NCI-H1417 treated with DMSO at 0.1 percent for 48 hours (cell line): ENCODE measurements at places on chromosomes 2 and 18.

DNA sequence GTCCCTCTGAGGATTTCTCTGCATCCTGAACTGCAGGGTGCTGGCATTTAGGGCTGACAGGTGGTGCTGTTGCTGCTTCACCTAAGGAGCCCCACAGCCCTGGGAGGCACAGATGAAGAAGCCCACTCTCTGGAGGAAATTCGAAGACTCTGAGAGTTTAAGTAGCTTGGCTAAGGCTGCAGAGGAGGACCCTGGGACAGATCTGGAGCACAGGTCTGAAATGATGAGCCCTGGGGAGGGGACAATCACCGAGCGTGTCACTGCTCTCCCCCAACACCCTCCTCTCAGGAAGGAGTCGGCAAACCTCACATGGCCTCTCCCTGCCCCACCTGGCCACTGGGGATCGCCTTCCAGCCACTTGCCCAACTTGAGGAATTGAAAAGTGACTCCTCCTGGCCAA lies 18.6 kb downstream of the CYP27C1 start:
- DNase-seq, result no peak

DNA sequence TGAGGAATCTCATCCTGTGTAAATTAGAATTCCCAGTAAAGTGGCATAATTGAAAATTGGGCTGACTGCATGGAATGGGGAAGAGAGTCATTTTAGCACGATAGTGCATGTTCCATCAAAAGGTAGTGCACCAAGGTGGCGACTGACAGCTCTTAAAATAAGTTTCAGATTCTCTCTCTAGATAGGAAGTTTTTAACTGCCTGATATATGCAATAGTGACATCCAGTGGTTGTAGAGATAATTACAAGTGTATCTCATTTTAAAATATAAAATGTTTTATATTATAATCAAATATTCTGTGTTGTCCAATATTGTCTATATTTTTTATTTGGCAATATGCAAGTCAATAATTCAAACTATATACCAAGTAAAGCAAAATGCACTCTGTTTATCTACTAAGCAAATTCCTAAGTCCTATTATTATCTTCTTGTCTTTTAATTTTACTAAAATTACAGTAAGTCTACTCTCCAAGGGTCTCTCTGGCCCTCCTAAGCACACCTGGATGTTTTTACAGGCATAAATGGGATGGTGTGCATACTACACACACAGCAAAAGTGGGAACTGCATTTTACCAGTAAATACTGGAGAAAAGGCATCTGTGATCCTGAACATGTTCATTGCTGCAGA lies 397.7 kb upstream of the HNRNPA3 start:
- DNase-seq, result no peak

DNA sequence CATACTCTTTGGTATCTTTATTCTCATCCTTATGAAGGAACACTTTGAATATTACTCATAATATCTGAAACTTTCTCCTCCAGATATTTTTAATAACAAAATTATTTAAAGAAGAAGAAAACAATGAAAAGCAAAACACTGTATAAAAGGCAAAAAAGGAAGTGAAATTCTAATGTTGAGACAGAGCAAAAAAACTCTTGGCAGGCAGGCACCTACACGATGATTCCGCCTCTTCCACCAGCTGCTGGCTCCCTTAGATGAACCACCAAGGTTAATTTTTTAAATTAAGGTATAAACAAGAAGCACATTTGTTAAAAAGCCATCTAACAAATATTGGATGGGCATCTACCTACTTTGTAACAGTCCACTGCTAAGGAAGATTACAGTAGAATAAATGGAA lies 434.7 kb downstream of the EPHA4 start:
- DNase-seq, result no peak

DNA sequence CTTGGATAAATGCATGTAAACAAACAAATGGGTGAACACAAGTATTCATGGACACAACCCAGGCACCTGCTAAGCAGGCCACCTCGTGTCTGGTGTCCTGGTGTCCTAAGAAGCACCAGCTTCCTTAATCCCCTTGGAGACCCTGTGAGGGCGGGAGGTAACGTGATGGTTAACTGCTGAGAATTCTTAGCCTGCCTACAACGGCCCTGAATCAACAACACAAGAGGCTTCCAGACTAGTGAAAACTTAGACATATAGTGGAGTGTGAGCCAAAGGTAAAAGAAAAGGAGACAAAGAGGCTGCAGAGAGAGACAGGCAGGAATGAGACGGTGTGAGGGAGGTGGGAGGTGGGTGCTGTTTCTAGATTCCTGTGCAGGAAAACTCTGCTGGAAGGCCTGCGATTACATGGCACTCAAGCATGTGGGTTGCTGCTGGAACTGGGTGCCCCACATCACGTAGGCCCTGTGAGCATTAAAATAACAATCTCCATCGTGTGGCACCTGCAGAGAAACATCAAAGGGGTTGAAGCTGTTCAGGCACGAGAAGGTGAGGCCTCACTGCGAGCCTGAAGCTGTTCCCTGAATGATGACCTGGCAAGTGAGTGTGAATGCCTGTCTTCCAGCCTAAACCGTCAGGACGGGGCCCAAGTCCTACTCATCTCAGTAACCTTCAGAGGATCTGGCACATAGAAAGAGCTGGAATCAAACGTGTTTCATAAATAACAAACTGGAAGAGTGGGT lies 64.2 kb downstream of the RPL37A start:
- DNase-seq, result no peak

DNA sequence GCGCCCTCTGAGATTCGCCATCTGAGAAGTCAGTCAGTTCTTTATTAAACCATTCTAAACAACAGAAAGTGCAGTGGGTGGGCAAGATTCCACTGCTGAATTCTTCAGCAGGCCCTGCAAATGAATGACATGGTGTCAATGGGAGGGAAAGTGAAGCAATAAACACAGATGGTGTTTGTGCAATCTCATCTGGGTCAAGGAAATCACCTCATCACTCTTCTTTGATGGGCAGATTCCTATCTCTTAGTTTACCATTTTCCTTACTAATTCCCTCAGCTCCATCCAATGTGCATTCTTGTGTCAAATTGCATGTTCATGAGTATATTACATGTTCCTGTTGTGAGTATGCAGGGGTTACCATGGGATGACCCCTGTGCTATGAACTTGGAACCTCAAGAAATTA lies 100.7 kb upstream of the CYP1B1 start:
- DNase-seq, result no peak

- no peak for DNase-seq
Measured at GRCh38 chr2:215635071-215635787, 199.4 kb upstream of the FN1 start.

GRCh38 chr2:19536136-19536535 lies 177.7 kb upstream of the OSR1 start:
- no peak for DNase-seq

DNA sequence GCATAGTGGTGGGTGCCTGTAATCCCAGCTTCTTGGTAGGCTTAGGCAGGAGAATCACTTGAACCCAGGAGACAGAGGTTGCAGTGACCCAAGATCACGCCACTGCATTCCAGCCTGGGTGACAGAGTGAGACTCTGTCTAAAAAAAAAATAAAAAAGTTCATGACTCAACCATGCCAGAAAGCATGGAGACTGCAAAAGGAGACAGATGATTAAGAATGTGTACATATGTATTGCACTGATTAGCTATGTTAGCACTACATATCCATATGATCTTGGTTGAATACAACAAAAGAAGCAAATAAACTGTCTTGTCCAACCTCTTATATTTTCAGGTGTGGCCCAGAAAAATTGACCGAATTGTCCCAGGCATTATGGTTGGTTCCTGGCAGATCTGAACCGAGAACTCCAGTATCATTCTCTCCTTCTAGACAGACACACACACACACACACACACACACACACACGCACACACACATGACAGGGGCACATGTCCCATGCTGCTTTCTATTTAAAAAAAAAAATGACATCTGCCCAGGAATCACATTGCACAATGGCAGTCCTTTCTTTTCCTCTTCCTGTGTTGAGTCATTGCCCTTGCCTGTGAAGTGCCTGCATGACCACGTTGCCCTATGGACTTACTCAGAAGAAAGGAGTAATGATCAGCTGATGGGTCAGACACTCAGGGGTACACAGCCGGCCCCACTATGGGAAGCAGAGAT lies 65.6 kb downstream of the MYCN start:
- DNase-seq, result no peak

- DNase-seq, result no peak
Measured at GRCh38 chr2:162574615-162575452, 230.9 kb downstream of the GCA start.

DNA sequence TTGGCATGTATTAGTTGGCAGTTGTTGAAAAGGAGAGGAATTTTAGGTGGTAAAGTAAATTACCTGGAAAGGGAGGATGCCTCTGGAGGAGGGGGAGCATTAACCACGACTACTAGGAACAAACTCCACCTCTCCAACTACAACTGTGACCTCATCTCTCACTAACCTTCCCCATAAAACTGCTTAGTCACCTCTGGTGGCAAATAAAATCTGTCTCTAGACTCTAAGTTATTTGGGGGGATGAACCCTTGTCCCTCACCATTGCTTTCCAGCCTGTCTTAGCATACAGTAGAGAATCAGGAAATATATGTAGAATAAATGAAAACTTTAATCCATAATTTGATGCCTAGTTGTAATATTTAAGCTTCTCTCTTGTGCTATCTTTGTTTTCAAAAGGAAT lies 27.6 kb upstream of the MYO1B start:
- DNase-seq, result no peak

- no peak for DNase-seq
Measured at GRCh38 chr2:17756668-17757067, 2.7 kb downstream of the GEN1 start.
